Adipocyte (in vitro differentiated cells): ENCODE measurements at places on chromosomes 12 and 14.
A peak's percentile ranks its signal among the peaks of the same experiment; 100 is the strongest.

GRCh38 chr12:65741656-65742017 is 82.6 kb upstream of the HMGA2 start:
- peak; percentile 76 for DNase-seq

DNA sequence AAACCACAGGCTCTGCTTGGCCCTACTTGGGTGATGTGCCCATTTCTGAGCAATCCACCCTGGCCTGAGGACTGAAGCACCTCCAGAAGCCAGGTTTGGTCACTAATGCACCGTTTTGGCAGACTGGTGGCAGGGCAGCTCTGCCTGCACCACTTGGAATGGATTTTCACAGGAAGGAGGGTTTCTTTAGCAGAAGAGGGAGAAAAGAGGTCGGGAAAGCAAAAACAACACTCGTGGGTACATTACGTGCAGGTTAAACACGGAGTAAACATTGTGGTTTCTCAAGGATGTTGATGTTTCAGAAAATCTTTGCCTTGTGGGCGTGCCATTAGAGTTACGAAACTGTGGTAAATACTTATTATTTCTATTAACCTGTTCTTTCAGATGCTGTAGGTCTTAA is 70.8 kb downstream of the KCNA5 start:
- DNase-seq = no peak

- no peak for DNase-seq
Observed at GRCh38 chr12:9033265-9033887, 44.0 kb downstream of the KLRG1 start.

GRCh38 chr12:1575408-1576401 is 18.7 kb downstream of the FBXL14 start:
- no peak for DNase-seq

- DNase-seq = peak; percentile 89
Observed at GRCh38 chr14:49892301-49892635, 614 bp upstream of the ARF6 start.

GRCh38 chr12:25328072-25328712 is 77.5 kb upstream of the KRAS start:
- peak; percentile 35 for DNase-seq

- DNase-seq = peak; percentile 56
Observed at GRCh38 chr12:110012137-110012536, 12.9 kb downstream of the ANKRD13A start.

DNA sequence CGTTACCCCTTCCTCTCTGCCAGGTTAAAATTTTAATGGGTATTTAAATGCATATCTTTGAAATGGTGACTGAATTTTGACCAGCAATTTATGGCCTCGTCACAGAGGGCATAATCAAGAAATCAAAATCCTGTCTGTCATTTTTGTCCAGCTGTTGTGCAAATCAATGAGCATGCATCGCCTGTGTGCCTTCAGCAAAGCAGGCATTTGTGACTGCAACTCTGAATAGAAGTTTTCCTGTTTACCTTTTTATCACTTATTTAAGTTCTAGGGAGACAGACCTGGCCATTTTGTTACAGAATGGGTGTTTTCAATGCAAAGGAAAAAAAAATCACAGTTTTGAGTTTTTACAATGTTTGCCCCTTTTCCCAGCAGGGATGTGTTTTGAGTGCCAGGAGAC is 107.4 kb downstream of the PPM1A start:
- no peak for DNase-seq

GRCh38 chr14:93880021-93880820 is 46.9 kb upstream of the FAM181A start:
- DNase-seq = peak; percentile 81

GRCh38 chr12:92547420-92547819 is 155.4 kb upstream of the PLEKHG7 start:
- no peak for DNase-seq

DNA sequence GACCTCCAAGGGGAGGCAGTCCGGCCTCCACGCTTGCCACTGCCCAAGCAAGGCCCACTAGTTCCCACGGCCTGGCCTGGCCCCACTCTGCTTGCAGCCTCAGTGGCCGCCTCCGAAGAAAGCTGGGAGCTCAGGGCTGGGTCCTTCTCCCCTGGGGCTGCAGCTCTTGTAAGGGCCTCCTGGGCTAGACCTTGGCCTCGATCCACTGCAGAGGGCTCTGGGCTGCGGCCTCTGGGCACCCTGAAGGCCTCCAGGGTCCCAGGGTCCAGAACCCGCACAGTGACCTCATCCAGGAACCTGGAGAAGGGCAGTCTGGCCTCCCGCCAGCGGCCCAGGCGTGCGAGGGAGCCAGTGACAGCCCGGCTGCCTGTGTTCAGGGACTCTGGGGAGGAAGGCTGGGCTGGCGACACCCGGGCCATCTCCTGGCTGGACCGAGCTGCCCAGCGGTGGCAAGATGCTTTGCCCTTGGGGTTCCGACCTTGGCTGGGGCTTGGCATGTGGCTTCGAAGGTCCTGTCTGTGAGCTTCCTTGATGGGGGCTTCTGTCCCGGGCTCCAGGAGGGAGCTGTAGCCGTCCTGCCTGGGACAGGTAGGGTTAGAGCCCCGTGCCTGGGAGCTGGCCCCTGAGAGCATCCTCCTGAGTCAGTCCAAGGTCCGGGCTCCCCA is 9.8 kb downstream of the BEGAIN start:
- no peak for DNase-seq

DNA sequence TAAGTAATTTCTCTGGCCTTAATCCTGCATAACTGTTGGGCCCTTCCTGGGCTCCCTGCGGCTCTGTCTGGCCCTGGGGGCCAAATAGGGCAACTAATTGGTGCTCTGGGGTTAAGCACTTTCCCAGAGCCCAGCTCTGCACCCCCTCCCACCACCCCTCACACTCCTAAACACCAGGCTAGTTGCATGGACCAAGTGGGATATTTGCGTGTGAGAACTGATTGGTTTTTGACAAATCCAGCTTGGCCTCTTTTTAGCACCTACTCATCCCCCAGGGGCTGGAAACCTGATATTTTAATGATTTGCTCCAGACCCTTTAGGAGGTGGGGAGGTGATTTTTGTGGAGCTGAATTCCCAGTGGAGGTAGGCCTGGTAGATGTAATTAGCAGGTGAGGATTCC is 91.9 kb downstream of the DICER1 start:
- DNase-seq = no peak

- DNase-seq = no peak
Observed at GRCh38 chr12:90036637-90037036, 328.0 kb upstream of the ATP2B1 start.

GRCh38 chr14:101813171-101813759 is 51.8 kb downstream of the PPP2R5C start:
- DNase-seq = no peak

DNA sequence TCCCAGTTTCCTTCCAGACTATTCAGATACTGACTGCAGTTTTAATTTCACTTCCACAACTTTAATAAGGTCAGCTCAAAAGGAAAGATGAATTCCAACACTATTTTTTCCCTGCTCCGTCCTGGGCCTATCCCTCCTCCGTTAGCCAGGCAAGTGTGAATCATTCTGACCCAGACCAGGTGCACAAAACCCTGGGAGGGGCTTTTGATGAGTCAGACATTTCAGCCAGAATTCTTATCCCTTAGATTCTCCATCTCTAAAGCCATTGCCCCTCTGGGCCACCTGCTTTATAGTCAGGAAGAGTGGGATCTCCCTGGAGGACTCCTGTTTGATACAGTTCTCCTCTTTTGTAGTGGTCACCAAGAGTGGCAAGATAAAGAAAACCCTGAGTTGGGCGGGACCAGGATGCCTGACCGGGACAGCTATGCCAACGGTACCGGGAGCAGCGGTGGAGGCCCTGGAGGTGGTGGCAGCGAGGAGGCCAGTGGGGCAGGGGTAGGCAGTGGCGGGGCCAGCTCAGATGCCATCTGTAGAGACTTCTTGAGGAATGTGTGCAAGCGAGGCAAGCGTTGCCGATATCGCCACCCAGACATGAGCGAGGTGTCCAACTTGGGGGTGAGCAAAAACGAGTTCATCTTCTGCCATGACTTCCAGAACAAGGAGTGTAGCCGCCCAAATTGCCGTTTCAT is 2.2 kb downstream of the ZC3H10 start:
- no peak for DNase-seq

DNA sequence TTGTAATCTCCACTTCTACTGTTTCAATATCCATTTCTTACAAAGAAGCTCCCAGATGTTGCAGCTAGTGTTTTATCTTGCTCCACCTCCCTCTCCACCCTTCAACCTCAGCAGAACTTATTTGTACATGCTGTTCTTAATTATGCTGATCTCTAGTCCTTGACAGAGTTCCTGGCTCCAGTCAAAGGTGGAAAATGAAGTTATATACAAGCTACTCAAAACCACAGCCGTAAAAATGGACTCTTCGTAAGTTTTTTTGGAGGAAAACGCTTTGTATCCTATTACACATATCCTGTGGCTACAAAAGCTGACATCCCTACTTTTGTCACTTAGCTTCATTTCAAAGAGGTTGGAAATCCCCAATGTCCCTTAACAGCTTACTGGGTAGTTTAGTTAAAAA is 1.3 kb downstream of the CLEC1A start:
- DNase-seq = peak; percentile 11

DNA sequence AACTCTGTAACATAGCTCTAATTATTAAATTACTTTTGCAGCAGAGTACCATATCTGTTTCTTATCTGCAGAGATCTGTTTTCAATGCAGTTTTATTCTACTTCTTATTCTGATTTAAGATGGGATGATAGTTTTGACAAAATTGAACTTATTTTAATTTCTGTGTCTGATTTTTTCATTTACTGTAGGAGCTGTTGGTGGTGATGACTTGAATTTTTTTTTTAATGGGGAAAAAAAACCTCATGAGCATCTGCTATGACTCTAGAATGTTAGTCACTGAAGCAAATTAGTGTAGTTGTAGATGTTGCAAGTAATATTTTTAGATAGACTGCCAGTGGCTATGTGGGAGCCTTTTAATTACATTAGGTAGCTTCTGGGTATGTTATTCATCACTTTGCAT is 23.4 kb downstream of the DNM1L start:
- no peak for DNase-seq

- DNase-seq = no peak
Observed at GRCh38 chr14:102949062-102949800, 26.8 kb downstream of the AMN start.

GRCh38 chr12:122486805-122487426 is 13.8 kb downstream of the ZCCHC8 start:
- DNase-seq = no peak

- DNase-seq = peak; percentile 93
Observed at GRCh38 chr12:6825398-6826124, 2.6 kb upstream of the P3H3 start.

GRCh38 chr12:130462558-130463274 is 125.0 kb downstream of the PIWIL1 start:
- no peak for DNase-seq

DNA sequence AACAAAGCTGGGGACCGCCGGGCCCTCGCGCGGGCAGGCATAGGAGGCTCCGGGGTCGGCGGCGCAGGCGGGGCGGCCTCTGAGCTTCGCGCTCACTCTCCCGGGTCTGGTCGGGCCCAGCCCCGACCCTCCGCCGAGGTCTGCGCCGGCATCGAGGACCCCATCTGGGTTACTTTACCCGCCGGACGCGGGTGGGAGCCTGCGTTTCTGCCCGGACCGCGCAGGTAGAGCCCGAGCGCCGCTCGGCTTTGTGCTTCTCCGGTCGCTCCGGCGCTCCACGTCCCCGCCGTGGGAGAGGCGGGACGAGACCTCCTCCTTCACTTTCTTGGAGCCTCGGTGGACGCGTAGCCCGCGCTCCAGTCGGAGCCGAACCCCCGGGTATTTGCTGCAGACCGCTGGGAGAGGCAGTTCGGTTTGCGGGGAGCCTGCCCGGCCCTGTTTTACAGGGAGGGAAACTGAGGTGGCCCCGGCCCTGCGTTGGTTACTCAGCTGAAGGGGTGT is 63.2 kb downstream of the FBXL14 start:
- peak; percentile 65 for DNase-seq

- no peak for DNase-seq
Observed at GRCh38 chr14:103445806-103446205, 60.6 kb downstream of the MARK3 start.

- DNase-seq = peak; percentile 68
Observed at GRCh38 chr12:117857632-117858612, 110.9 kb downstream of the KSR2 start.

DNA sequence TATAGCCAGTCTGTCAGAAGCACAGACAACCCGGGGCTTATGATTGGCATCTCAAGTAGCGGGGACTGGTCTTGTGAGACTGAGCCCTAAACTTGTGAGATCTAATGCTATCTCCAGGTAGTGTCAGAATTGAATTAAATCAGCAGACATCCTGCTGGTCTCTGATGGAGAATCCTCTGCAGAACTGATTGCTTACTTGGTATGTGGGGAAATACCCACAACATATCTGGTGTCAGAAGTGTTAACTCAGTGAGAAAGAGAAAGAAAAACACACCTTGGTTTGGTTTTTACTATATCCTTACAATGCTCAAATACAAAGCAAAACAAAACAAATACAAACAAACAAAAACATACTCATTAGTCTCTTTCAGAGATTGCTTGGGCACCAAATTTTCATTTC is 10.0 kb downstream of the SEL1L start:
- no peak for DNase-seq

DNA sequence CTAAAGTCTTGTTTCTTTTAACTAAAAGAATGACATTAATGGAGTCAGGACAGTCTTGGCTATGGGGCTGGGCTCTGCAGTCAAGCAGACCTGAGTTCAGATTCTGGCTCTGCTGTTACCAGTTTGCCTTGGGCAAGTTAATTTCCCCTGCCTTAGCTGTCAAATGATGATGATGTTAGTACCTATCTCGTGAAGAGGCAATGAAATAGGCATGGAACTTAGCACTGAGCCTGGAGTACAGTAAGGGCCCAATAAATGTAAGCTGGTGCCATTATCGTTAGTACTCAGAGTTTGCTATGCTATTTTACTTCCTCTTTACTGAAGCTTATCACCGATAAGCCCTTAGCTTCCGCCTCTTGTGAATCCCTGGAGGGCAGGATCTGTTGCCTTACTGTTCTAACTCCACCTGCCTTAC is 8.5 kb downstream of the FBXW8 start:
- DNase-seq = no peak

GRCh38 chr14:35964697-35965286 is 138.7 kb downstream of the BRMS1L start:
- no peak for DNase-seq

GRCh38 chr14:85247071-85247470 is 282.9 kb upstream of the FLRT2 start:
- no peak for DNase-seq

DNA sequence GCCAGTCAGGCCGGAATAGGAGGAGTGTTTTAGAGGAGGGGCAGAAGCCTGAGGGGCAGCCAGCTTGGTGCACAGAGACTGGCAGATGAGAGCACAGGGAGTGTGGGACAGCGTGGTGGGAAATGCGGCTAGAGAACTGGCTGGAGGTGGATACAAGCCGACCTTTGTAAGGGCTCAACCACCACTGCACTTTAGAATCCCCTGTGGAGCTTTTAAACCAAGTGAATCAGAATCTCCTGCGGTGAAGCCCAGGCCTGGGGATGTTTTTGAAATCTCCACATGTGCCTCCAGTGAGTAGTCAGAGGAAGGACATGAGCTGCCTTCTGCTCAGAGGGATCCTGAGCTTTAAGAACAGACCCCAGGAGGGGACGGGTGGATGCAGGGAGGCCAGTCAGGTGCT is 10.9 kb upstream of the PCED1B start:
- no peak for DNase-seq
